Kidney (tissue), 22 donors: ENCODE measurements at places on chromosomes 2 and 18. TPM values are rescaled to one million over a fixed set of nuclear protein-coding genes. Genes with fewer than 3 reads are reported as not detected.
A peak's percentile ranks its signal among the peaks of the same experiment; 100 is the strongest.

Gene FNDC4
- total RNA-seq, result 18.0 TPM

Gene MATN3
- 5.0 TPM for total RNA-seq

Gene DLGAP1
- 32.8 TPM for total RNA-seq

Gene INHA
- total RNA-seq, result 1.2 TPM

Gene CYP27A1
- 18.5 TPM for total RNA-seq

Gene PPP4R1
- 122 TPM for total RNA-seq

Gene SPATA3
- total RNA-seq, result not detected

Gene CXCR2
- total RNA-seq, result 0.44 TPM

Gene EIF2B4
- total RNA-seq, result 35.8 TPM

Gene OSBPL1A
- total RNA-seq, result 40.3 TPM

Gene LIMS3
- 1.5 TPM for total RNA-seq

Gene REG3A
- total RNA-seq, result not detected

Gene C2orf66
- total RNA-seq, result not detected

Gene CRYBA2
- total RNA-seq, result not detected

Gene PLEKHM3
- 13.5 TPM for total RNA-seq

Gene TMEM17
- total RNA-seq, result 3.2 TPM

Gene SLC40A1
- 78.4 TPM for total RNA-seq

DNA sequence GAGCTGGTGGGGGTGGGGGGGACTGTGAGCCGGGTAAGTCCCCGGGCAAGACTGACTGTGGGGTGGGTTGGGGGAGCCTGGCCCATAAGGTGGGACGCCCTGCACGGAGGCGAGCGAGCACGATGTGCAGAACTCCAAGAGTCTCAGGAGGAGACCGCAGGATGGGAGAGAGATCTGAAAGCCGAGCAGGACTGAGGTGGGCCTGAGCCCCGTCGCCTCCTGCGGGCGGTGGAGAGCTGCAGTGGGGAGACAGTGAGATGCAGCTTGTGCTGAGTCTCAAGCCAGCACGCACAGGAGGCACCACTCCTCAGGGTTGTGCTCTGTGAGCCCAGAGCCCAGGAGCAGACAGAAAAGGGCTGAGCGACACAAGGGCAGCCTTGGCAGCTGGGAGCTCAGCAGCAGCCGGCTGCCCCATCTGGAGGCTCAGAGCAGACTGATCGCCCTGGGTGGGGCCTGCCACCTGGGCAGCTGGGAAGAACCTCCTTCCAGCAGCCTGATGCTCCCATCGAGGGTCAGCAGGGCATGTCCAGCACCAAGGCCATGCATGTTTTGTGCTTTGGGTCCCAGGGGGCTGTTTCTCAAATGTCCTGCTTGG is 15.9 kb downstream of the ARHGEF4 start:
- no peak for DNase-seq

GRCh38 chr18:63774511-63774910 is 707 bp upstream of the SERPINB7 start:
- DNase-seq, result no peak

GRCh38 chr2:20381457-20381856 is 30.8 kb upstream of the PUM2 start:
- DNase-seq, result peak; percentile 65

- DNase-seq, result no peak
Measured at GRCh38 chr2:203928849-203929248, 7.7 kb upstream of the ICOS start.

DNA sequence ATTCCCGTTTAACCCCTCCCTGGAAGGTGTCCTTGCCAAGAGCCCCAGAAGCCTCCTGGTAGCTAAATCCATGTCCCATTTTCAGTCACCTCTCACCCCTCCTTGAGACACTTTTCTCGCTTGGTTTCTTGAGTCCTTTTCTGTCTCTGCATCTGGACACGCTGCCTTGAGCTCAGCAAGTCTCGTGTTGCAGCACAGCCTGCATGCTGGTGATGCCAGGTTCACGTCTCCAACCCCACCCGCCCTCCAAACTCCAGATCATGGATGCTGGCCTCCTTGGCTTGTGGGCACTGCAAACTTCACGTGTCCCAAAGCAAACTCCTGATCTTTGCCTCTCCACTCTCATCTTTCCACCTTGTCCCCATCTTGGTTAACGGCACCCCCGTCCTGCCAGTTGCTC is 39.3 kb downstream of the CENPO start:
- DNase-seq, result peak; percentile 41

- no peak for DNase-seq
Measured at GRCh38 chr2:185745864-185746859, 7.6 kb downstream of the FSIP2 start.

DNA sequence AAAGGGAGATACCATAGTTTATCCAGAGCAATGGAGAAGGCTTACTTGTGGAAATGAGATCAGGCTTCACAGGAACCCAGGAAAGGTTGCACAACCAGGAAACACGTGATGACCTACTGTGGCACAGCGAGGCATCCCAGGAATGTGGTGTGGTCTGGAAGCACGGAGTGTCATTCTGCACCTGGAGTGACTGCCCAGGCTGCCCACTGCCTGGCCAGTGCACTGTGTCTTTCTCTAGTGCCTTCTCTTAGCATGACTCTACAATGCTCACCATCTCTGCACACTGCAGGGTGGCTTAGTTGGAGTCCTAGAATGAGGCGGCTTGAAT is 48.9 kb downstream of the CHST9 start:
- no peak for DNase-seq

DNA sequence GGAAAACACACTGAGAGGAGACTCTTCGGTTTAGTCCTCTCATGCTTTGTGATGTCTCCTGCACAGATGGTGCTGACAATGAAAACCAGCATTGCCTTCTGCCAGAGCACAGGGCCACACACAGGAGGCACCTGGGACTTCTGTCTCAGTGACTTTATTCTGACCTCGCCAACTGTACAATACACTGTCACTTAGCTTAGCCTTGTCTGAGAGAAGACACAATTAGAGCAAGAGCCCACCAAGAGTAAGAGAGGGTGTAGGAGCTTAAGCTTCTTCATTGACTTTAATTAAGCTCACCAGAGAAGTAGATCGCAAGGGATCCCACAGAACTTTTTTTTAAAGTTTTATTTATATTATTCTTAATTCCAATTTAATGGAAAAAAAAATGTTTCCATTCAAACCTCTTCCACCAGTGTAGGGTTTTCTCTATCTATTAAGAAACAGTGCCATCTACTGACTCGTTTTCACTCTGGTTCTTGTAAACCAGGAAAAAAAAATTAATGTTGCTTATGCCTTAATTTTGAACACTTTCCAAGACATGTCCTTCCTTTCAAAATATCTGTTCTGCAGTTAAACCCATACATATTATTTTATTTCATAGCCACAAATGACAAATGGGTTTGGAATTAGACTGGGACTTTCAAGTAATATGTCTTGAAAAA is 42.4 kb upstream of the DDX18 start:
- no peak for DNase-seq

GRCh38 chr2:128345436-128346165 is 26.9 kb upstream of the HS6ST1 start:
- DNase-seq, result no peak

DNA sequence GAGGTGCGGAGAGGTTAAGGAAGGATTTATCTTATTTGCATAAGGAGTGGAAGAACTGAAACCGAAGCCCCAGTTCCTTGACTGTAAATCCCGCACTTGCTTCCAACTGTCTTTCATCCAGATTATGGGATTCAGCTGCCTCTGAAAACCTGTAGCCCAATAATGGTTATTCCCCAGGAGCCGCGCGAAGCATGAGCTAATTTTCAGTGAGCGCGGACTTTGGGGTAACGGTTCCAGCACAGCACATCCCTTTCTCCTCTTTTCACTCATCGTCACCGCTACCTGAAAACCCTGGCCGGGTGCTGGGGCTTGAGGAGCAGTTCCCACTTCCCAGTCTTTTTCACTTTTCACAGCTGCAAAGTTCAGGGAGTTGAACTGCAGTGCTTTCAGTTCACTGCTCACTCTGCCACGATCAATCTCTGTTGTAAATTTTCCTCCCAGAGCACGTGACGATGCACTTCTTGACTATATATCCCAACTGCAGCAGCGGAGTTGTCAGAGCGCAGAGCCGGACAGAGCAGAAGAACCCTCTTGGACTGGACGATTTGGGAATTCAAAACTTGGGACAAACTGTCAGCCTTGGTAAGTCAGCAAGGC is at the start of gene KCNE4:
Gene KCNE4, plus strand, starts transcription at position 498 of the 597 bp plus-strand sequence. CDS start 641 bp downstream, outside the sequence.
- DNase-seq, result peak; percentile 64

DNA sequence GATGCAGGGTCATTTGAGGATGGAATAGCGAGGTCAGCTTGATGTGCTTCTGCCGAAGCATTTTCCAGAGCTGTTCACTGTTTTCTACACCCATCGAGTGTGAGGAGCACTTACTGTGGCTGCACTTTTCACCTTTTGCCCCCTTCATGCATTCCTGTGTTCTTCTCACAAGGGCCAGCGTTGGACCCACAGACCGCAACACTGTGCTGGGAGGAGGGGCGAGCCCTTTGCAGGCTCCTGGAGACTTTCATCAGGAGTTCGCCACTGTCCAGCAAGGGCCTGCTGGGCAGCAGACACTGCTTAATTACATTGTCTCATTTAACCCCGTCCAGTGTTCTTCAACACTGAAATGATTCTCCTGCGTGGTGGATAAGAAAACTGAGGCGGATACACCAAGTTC is 29.9 kb downstream of the CYP26B1 start:
- DNase-seq, result no peak

GRCh38 chr2:106342831-106343251 is 125.4 kb downstream of the RGPD3 start:
- no peak for DNase-seq

DNA sequence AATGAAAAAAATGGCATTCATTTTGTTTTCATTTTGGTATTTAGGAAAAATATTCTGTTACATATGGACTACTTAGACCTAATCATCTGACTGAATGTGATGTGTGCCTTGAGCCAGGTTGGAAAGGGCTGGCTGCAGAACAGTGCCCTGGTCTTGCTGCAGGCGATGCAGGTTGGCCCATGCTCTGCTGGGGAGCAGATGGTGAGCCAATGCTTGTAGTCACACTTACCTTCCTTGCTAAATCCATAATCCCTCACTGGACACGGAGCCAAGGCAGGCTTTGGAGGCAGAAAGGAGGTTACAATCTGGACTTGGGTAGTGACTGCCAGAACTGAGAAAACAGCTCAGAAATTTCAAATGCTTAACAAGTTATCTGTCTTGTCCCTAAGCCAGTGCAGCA is 228.7 kb downstream of the ARHGAP15 start:
- peak; percentile 29 for DNase-seq

DNA sequence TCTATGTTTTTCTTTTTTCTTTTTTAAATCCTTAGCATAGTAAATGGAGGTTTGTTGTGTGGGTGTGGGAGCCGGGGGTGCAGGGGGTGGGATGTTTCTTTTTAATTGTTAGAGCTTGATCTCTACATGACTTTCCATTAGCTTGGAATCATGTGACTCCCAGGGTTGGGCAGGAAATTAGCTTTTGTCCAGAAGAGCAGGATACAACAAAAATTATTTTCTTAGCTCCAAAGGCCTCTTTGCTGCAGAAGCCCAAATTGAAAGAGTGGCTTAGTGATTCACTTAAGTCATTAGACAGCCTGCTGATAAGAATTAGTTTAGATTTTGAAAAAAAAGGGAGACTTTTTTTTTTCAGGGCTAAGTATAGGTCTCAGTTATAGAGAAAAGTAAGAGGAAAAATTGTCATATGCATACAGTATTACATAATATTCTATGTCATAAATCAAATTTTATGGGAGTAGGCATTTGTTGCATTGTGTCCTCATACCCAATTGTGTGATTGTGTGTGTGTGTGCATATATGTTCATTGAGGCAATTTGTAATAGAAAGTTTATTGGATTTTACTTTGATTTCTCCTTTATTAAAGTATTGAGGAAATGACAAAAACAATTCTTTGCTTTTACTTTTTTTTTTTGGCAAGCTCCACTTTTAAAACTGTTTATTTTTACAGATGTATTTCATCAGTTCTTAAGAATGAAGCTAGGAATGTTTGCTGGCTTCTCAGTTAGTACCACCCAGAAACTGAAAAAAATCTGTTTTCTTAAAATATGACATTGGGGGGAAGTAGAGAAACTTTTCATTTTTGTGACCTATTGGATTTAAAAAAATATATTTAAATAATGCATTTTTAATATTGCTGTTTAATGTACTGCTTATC is 47.4 kb downstream of the TSPYL6 start:
- no peak for DNase-seq

GRCh38 chr2:3403587-3404334 is 24.3 kb downstream of the TRAPPC12 start:
- DNase-seq, result no peak

GRCh38 chr2:88671786-88672427 is 19.6 kb upstream of the RPIA start:
- DNase-seq, result peak; percentile 56

DNA sequence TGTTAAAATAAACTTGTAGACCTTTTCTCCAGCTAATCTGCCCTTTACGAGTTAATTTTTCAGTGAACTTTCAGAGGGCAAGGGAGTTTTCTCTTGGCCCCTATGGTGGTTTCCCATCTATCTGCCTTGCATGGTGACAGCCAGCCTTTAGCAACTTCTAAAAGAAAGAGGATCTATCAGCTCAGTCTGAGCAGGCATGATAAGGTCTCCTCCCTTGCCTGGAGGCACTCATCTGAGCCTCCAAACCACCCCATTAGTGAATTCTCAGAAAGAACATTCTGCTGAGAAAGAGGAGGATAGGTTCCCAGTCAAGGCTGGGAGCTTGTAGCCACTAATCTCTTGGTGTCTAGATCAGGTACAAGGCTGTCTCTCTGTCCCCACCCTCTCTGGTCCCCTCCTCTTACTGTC is 10.7 kb upstream of the GYPC start:
- DNase-seq, result no peak

GRCh38 chr18:48589797-48590519 is 51.1 kb downstream of the CTIF start:
- DNase-seq, result no peak

DNA sequence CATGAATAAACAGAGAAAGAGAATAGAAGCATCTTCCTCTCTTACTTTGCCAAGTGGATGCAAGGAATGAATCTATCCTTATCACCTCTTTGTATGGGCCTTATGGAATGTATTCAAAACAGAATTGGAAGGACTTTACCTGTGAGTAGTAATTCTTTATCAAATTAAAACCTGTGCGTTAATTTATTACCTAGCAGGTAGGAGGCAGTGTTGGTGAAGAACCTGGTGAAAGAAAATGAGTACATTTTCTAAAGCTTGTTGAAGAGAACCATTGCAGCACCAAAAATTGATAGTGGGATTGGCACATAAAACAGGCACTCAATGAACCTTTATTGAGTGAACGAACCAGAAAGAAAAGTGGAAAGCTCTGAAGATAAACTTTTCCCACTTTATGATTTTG is 1302.1 kb upstream of the CELF4 start:
- no peak for DNase-seq

GRCh38 chr2:161283926-161284325 is 24.3 kb upstream of the PSMD14 start:
- DNase-seq, result no peak

DNA sequence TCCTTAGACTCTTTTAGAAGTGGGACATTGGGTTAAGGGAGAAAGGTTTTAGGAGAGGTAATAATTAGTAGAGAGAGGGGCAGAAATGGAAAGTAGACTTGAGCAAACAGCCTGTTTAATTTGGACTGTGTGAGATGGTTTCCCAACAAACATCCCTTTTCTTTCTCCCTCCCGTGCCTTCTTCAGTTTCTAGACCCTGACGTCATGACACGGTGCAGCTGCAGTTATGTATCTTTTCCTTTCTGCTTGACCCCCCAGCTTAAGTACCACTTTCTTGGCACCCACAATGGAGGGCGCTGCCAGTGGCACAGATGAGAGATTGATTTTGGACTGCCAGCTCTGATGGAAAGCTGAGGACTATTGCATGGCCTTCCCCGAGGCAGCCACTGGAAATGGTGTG is 86.9 kb upstream of the FAM136A start:
- no peak for DNase-seq
